Right renal pelvis (tissue), 4 donors: ENCODE measurements at places on chromosomes 11 and 22. TPM values are rescaled to one million over a fixed set of nuclear protein-coding genes. Genes with fewer than 3 reads are reported as not detected.

HEPN1 gene
- 1.3 TPM for polyA plus RNA-seq

CCDC15 gene
- polyA plus RNA-seq = 3.8 TPM

OR51E2 gene
- polyA plus RNA-seq = 0.74 TPM

HEPHL1 gene
- polyA plus RNA-seq = 0.47 TPM
